ENCODE measurements at places on chromosomes 6 and 20.

GRCh38 chr6:138719744-138720143 is 53.8 kb upstream of the CCDC28A start:
- no peak for DNase-seq

GRCh38 chr20:2524709-2525506 is 11.5 kb upstream of the TMC2 start:
- peak; percentile 61 for DNase-seq

DNA sequence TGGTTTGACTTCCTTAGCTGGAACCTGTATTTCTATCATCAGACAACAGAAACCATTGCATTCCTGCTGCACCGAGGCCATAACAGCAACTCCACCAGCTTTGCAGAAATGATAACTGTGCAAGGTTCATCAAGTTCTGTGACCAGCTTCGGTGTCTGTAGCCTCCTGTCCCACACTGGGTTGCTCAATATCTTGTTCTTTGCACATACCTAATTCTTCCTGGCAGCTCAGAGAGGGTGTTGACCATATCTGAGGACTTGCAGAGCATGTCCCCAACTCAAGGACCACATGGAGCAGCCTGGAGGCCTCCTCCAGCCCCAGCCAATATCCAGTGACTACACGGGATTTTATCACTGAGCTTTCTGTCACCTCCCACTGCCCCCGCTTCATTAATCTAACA is 59.3 kb upstream of the SCAF8 start:
- DNase-seq = no peak

- no peak for DNase-seq
Observed at GRCh38 chr6:157244780-157245179, 78.5 kb downstream of the TMEM242 start.

- no peak for DNase-seq
Observed at GRCh38 chr6:56278171-56278591, 30.8 kb upstream of the COL21A1 start.

DNA sequence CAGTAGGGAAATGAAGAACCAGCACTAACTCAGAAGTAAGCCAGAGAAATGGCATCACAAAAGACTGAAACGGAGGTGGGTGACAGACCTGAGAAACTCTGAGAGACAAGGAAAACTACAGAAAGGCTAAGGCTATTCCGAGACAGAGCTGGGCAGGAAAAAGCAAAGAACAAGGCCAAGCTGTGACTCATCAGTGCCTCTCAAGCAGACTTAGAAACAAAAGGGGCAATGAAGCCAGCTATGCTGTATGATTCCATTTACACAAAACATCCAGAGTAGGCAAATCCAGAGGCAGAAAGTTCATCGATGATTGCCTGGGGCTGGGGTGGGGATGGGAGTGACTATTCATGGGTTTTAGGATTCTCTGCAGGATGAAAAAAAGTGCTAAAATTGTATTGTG is 50.0 kb downstream of the SLC23A2 start:
- peak; percentile 43 for DNase-seq

GRCh38 chr6:112651239-112651638 is 304.1 kb downstream of the RFPL4B start:
- DNase-seq = no peak

GRCh38 chr6:54473328-54473727 is 165.1 kb downstream of the TINAG start:
- DNase-seq = no peak

DNA sequence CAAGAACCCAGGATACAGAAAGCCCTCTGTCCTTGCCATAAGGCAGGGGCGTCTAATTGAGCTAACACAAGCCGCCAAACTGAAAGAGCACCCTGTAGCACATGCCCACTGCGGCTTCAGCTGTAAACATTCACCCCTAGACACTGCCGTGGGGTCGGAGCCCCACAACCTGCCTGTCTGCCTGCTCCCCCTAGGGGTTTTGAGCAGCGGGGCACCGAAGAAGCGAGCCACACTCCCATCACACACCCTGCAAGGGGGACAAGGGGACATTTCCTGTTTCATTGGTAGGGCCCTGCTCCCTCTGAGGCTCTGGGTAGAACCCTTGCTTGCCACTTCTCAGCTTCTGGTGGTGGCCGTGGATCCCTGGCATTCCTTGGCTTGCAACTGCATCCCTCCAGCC is 45.2 kb upstream of the BCLAF1 start:
- no peak for DNase-seq

DNA sequence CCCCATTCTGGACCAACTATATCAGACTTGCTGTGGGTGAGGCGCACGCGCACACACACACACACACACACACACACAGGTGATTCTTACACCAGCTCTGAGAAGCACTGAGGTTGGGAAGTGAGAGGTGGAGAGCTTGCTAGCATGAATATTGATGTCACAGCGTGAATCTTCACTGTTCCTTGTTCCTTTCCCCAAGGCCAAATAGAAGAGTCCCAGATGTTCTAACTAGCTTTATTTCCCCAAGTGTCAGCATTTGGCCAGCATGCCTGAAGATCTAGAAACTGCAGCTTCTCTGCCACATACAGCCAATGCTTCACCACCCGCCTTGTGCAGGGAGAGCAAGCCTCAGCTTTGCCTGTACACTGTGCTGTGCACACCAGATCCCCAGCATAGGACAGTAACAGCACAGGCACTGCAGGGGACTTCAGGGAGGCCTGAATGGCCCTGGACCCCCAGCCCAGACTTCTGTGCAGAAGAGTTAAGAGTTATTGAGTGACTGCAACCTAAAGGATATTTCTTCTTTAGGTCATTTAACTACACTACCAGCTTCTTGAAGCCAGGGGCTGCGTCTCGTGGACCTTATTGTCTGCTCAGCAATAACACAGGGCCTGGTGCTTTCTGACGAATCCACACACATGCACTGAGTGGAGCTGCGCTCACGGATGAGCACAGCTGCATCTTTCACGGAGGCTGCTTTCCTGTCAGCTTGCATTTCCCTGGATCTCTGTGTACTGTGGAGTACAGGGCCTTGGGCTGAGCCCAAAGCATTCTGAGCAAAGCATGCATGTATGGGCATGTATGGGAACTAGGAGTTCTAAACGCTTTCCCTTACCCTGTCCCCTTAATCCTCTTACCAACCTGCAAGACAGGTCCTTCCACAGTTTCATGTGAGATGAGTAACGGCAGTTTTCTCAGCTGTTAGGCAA is 13.9 kb upstream of the CD93 start:
- no peak for DNase-seq

- DNase-seq = peak; percentile 49
Observed at GRCh38 chr6:45590696-45591184, 213.0 kb upstream of the SUPT3H start.

- peak; percentile 91 for DNase-seq
Observed at GRCh38 chr6:149922642-149923326, at the start of gene RAET1G. TSS of gene RAET1G (minus strand) at chr6:149923121. CDS start at chr6:149923010, 111 bp downstream.

- no peak for DNase-seq
Observed at GRCh38 chr6:163395122-163395830, 19.2 kb upstream of the QKI start.

GRCh38 chr6:41589223-41589622 is 43.0 kb downstream of the FOXP4 start:
- DNase-seq = no peak

DNA sequence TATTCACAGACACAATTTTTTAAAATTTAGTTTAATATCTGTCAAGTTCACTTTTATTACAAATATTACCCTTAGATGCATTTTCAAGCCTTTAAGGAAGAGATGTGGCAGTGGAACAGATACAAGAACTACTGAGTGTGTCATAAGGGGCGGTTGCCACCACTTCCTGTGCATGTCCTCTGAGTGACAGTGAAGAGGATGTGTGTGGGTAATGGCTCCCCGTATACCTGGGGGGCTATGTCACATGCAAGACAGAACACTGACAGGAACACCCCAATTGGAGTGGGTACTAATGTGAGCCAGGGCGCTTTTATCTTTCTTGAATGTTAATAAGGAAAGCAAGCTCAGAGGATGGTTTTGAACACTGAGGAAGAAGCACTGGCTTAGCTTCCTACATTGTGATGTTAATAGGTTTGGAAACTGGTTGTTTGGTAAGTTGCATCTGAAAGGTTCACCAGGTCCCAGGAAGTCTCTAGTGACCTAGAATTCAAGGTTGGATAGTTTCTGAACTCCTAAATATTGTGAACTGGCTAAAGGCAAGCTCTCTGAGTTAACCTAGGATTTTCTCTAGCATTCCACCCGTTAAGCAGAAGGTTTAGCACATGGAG is 83.4 kb upstream of the ASF1A start:
- DNase-seq = no peak

DNA sequence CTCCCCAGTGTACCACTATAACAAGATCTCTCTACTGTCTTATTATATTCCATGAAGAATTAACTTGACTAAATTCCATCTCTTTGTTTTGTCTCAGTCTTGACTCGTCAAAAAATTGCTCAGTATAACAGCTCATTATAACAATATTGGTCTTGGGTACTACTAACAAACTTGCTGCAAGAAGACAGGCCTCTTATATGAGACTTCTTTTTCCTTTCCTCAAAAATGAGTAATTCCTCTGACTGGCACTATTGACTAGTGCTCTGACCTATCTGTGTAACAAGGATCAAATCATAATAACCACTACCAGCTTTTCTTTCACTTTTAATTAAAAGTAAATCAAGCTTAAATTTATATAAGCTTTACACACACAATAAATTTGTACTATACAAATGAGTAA is 91.3 kb upstream of the THEMIS start:
- no peak for DNase-seq

DNA sequence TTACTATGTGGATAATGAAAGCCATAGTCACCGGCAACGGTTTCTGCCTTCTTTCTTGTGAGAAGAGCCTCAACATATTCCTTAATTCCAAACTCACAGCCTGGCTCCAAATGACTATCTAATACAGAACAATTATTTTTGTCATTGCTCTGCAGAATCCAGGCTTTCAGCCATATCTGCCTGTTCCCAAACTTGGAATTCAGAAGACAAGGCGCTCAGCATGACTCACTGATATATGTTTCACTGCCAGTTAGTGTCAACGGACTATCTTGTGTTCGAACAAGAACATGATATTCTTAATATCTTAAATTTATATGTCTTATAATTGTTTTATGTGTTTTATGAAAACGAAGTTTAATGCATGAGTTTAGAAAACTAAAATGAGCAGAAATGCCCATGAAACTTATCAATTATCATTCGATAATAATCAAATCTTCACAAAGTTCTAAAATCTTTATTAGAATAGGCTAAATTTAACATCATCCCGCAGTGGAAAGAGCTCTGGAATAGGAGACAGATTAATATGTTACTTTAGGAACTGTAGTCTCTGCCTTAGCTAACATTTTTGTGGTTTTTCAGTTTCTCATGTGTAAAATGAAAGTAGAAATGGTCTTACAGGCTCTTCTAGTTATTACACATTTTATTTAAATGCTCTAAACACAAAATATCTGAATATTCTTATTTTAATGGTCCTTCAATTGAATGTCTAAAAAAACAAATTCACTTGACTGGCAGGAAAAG is 669.3 kb upstream of the GJE1 start:
- DNase-seq = no peak

- no peak for DNase-seq
Observed at GRCh38 chr20:63085151-63085861, 78.5 kb upstream of the BHLHE23 start.

DNA sequence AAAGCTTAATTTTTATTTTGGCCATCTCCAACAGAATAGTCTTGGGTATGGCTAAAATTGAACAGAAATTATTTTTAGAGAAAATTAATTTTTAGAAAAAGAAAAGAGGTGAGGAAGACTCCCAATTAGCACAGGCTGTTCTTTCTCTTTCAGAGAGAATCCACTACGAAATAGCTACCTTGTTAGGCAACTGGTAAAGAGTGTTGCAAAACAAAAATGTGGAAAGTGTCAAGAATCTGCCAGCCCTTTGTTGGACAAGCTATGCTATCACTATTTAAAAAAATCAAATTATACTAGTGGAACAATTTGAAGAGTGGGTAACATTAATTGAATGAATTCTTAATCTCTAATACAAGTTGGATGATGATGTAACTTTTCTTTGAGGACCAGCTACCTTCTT is 19.2 kb upstream of the ZSCAN9 start:
- no peak for DNase-seq

GRCh38 chr6:63452125-63452524 is 120.2 kb upstream of the LOC128125822 start:
- DNase-seq = no peak

GRCh38 chr20:33686984-33687366 is 790 bp upstream of the E2F1 start:
- no peak for DNase-seq

DNA sequence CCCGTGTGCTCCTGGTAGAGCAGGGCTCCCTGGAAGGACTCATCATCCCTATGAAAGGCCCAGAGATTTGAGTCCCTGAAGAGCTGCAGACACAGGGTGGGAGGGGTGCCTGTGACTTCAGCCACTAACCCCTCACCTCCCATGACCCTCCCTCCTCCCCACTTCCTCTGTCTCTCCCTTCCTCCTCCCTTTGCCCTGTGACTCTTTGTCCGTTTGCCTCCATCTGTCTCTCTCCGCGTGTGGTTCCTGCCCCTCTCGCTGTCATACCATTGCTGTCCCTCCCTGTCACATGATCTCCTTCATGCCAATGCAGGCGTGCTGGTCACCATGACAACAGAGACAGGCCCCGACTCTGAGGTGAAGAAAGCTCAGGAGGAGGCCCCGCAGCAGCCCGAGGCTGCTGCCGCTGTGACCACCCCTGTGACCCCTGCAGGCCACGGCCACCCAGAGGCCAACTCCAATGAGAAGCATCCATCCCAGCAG is 19.0 kb downstream of the EPB41L1 start:
- DNase-seq = no peak

DNA sequence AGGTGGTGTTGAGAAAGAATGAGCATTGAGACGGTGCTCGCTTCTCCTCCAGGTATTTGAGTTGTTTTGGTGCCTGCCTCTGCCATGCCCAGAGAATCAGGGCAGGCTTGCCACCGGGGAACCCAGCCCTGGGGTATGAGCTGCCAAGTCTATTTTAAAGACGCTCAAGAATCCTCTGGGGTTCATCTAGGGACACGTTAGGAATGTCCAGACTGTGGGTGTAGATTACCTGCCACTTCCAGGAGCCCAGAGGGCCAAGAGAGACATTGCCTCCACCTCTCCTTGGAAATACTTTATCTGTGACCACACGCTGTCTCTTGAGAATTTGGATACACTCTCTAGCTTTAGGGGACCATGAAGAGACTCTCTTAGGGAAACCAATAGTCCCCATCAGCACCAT is 28.3 kb downstream of the SAYSD1 start:
- DNase-seq = no peak

DNA sequence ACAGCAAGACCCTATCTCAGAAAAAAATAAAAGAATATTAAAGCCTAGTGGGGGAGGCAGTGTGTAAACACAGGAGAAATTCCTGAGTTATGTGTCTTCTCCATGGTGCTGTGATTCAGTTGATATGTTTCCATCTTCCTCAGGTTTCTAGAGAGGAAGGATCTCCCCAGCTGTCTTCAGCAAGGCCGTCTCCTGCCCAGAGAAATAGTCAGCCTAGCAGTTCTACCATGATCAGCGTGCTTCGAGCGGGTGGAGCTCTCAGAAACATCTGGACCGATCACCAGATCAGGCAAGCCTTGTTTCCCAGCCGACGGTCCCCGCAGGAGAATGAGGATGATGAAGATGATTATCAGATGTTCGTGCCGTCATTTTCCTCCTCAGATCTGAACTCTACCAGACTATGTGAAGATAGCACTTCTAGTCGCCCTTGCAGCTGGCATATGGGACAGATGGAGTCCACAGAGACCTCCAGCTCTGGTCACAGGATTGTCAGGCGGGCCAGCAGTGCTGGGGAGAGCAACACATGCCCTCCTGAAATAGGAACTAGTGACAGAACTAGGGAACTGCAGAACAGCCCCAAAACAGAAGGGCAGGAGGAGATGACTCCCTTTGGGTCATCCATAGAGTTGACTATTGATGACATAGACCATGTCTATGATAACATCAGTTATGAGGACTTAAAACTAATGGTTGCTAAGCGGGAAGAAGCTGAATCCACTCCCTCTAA is 34.9 kb upstream of the MTHFD1L start:
- DNase-seq = no peak

- peak; percentile 71 for DNase-seq
Observed at GRCh38 chr20:38617011-38617829, 15.6 kb downstream of the ARHGAP40 start.
